ENCODE measurements at places on chromosomes 2 and 18.
A peak's percentile ranks its signal among the peaks of the same experiment; 100 is the strongest.

GRCh38 chr2:109562421-109562820 is 51.3 kb downstream of the SEPTIN10 start:
- no peak for DNase-seq

DNA sequence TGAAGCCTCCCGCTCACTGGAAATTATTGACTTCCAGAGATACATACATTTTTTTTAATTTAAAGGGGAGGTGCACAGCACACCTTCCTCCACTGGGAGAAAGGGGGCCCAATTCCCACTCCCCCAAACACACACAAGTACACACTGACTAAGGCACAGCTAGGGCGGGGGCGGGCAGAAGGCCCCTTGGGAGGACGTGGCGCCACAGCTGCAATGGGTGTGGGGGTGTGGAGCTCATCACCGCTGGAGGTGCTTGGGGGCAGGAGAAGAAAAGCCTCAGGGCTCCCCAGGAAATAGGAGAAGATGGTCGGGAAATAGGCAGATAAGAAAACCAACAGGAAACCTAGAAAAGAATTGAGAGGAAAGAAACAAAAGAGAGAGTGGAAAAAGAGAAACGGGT is 127.3 kb upstream of the FAM98A start:
- no peak for DNase-seq

DNA sequence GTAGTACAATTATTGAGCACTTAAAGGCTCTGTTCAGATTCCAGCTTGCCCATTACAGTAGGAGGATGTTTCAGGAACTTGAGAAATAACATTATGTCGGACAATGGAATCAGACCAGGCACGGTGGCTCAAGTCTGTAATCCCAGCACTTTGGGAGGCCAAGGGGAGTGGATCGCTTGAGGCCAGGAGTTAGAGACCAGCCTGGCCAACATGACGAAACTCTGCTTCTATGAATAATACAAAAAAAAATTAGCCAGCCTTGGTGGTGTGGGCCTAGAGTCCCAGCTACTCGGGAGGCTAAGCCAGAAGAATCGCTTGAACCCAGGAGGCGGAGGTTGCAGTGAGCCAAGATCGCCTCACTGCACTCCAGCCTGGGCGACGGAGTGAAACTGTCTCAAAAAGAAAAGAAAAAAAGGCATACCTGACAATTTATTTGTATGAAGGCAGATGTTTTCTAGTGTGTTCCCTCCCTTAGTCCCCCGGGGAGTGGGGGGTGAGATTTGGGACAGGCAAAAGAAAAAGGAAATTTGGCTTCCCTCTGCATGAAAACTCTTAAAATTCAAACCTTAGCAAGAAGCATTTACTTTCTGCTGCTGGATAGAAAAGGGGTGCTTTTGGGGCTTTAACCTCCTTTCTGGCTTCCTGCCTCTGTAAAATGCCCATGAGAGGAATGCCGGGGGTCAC is 13.7 kb upstream of the ZNF532 start:
- DNase-seq = no peak

DNA sequence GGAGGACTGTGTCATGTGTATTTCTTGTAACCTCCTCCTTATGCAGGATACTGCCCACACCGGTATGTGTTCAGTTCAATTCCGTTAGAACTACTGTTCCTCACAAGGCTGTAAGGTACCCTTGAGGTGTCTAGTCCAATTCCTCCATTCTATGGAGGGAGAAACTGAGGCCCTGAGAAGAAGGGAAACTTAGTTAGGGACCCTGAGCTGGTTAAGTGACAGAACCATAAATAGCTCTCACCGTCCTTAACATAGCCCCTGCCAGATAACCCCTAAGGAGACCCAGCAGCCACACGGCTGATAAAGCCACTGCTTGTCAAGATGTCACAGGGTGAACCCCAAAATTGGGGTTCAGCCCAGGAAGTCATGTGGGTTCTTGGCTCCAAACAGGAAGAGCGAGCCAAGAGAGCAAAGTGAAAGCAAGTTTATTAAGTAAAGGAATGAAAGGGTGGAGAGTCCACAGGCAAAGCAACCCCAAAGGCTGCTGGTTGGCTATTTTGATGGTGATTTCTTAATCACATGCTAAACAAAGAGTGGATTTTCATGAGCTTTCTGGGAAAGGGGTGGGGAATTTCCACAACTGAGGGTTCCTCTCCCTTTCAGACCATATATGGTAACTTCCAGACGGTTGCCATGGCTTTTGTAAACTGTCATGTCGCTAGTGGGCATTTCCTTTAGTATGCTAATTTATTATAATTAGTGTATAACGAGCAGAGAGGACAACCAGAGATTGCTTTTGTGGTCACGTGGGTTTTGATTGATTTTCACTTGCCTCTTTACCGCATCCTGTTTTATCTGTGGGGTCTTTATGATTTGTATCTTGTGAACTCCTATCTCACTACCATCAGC is 83.4 kb upstream of the RTN4 start:
- no peak for DNase-seq

DNA sequence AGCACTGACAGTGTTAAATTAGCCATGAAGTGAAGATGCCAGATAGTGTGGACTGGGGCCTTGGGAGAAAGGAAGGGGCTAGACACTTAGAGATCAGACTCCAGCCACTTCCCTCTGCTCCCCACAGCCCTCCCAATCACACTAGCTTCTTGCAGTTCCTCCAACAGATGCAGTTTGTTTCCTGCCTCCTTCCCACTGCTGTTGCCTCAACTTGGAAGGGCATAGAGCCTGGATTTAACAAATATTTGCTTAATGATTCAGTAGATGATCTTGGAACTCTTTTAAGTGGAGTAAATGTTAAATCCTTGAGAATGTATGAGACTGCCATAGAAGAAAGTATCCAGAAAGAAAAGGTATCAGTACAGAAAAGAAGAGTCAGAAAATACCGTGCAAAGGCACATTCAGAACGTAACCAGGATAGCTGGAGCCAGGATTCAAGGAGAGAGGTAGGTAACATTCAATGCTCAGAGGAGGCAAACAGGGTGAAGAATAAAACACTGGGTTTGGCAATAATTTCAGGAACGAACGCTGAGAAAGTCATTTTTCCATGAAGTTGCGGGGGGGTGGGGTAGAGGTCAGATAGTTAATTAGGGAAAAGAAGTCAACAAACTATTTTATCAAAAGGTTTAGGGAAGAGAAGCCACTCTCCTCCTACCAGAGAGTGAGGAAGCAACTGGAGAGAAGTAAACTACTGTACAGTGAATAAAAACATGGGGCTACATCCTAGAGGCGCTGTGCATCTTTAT is 1.3 kb upstream of the BZW1 start:
- peak; percentile 7 for DNase-seq

GRCh38 chr18:70398076-70398475 is 109.2 kb downstream of the SOCS6 start:
- DNase-seq = no peak

GRCh38 chr18:2913398-2914005 is 66.7 kb downstream of the EMILIN2 start:
- no peak for DNase-seq

- no peak for DNase-seq
Measured at GRCh38 chr2:42048299-42049220, 739 bp downstream of the PKDCC start.

Measured in NCI-H510A treated with DMSO at 0.1 percent for 48 hours (cell line).